H1 (cell line): ENCODE measurements at places on chromosomes 4 and X.

GRCh38 chr4:102734591-102735385 is 26.0 kb downstream of the MANBA start:
- DNase-seq: no peak

GRCh38 chr4:24877868-24878635 is 34.8 kb downstream of the CCDC149 start:
- no peak for DNase-seq

DNA sequence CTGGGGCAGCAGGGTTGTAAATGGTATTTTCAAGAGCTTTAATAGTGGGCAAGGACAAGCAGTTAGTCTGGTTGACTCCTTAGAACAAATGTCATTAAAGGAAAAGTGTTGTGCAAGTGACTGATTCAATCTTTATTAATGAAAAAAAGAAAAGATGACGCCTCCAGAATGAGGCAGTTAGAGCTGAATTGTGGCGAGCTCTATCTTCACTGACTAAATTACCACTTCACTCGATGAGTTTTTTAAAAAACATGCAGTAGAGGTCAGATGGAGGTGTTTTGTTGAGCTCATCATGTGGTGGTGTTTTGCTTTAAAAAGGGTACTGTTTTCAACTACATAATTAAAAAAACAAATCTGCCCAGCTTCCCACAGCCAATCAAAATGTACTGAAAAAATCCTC is 28.1 kb upstream of the TENM3 start:
- DNase-seq: no peak

- no peak for DNase-seq
Measured at GRCh38 chr4:55367084-55367722, 21.2 kb downstream of the SRD5A3 start.

DNA sequence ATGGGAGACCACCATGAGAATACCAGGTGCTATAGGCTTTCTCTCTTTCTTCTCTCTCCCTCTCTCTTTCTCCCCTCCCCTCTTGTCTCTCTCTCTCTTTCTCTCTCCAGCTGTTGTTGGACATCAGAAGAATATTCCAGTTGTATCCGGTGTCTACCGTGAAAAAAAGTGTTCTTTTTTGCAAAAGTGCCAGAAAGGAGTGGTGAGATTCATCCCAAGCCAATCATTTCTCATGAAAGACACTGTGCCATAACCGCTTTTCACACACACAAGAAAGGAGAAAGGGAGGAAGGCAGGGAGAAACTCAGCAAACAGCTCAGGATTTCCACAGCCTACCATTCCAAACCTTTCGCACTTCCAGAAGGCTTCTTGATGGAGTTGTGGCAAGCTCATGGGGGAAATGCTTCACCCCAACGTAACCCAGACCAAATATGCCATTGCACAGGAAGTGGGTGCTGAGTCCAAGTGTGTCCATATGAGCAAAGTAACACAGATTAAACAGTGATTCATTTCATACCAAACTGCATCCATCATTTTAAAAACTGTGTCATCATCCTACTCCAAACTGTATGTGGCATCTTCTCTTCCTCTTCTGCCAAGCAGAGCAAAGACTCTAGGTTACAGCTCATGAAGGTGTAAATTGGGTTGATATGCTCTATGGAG is 224.0 kb downstream of the APBB2 start:
- DNase-seq: no peak

- no peak for DNase-seq
Measured at GRCh38 chr4:74770226-74770910, 24.0 kb downstream of the BTC start.

DNA sequence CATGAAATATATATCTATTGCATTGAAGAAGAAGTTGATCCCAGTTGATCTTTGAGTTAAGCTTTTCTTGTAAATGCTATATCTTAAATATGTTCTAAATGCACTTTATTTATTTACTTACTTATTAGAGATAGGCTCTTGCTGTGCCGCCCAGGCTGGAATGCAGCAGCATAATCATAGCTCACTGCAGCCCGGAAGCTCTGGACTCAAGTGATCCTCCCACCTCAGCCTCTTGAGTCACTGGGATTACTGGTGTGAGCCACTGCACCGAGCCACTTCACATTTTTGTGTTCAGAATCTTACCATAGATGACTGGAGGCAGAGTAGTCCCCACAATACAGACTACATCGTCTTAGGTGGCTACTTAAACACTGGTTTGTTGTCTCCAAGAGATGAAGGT is 324.3 kb upstream of the SLIT2 start:
- DNase-seq: no peak

GRCh38 chr4:46922205-46922604 is 13.2 kb upstream of the COX7B2 start:
- DNase-seq: no peak

DNA sequence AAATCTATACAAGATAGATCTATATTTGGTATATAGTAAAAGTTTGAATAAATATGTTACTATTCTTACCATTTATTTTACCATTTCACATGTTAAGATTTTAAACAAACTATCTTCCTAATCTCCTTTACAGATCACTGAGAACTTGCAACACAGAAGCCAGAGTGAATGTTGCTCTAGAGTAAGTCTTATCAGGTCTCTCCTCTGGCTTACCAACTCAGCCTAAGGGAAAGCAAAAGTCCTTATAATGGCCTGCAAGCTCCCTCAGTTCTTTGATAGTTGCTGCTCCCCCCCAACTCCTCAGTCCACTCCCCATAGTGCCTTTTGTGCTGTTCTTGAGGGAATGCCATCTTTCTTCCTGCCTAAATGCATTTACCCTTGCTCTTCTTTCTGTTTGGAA is 25.7 kb upstream of the SLC7A11 start:
- no peak for DNase-seq

DNA sequence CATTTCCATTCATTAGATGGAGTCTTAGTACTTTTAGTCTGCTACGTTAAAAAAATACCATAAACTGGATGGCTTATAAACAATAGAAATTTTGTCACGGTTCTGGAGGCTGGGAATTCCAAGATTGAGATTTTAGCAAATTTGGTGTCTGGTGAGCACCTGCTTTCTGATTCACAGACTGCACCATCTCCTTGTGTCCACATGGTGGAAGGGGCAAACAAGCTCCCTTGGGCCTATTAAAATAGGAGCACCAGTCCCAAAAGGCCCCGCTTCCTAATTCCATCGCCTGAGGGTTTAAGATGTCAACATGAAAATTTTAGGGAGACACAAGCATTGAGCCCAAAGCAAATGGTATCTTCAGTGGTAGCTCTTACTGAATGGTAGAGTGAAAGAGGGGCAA is 120.5 kb upstream of the MAP9 start:
- no peak for DNase-seq

DNA sequence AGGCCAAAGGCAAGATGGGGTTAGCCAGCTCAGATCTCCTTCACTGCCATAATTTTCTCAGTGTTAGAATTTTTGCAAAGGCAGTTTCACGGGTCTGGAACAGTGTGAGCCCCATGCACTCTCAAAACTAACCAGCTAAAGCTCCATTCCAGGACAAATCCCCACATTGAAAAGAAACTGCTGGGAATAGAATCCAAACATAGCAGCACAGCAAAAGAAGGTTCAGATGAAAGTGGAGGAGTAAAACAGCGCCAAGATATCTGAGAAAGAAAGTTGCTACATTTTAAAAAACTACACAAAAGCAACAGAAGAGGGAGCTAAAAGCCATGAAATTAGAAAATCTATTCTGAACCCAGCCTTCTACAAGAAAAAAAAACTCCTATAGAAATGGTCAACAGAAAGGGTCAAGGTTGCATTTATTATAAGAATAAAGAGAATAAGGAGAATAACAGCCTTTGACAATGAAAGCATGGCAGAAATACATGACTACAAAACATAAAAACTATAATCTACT is 39.6 kb upstream of the SLC7A3 start:
- no peak for DNase-seq

DNA sequence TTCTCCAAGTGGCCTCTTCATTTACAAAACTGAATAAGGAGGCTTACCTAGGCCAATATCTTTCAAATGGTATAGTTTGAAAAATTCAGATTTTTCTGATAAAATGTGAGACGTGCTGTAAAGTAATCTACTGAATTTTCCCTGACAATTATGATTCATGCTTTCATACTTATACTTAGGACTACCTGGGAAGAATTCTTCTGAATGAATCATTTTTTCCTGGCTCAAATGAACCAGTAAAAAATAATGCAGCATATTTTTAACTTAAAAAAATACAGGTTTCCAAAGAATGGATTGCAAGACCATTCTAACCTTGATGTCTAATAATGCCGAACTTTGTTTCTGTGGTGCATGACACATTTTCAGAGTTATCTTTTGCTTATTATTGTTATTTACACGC is 375.4 kb downstream of the ZNF674 start:
- no peak for DNase-seq

GRCh38 chr4:138592796-138593195 is 350.6 kb upstream of the SLC7A11 start:
- no peak for DNase-seq

GRCh38 chr4:162403932-162404331 is 240.1 kb upstream of the FSTL5 start:
- DNase-seq: no peak

GRCh38 chr4:8613421-8614364 is 21.1 kb downstream of the CPZ start:
- DNase-seq: no peak

DNA sequence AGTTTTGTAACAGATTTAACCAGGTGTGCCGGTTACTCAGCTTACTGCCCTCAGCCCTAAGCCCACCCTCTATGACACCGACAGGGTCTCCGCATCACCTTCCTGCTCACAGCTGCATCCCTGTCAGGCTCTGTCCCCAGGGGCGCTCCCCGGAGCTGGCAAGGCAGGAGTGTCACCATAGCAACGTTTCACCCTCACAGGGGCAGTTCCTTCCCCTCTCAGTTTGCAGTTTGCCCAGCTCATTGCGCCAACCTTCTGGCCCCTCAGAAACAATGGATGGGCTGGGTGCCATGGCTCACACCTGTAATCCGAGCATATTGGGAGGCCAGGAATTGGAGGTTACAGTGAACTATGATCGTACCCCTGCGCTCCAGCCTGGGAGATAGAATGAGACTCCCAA is 42.6 kb downstream of the RGS12 start:
- DNase-seq: no peak

GRCh38 chrX:28391528-28391927 is 195.7 kb upstream of the IL1RAPL1 start:
- DNase-seq: no peak
